ENCODE measurements at places on chromosomes 3 and 15.

GRCh38 chr15:67396114-67396513 is 124.8 kb upstream of the C15orf61 start:
- DNase-seq = no peak

GRCh38 chr15:61653110-61653509 is 407.1 kb downstream of the VPS13C start:
- DNase-seq = peak; percentile 58

DNA sequence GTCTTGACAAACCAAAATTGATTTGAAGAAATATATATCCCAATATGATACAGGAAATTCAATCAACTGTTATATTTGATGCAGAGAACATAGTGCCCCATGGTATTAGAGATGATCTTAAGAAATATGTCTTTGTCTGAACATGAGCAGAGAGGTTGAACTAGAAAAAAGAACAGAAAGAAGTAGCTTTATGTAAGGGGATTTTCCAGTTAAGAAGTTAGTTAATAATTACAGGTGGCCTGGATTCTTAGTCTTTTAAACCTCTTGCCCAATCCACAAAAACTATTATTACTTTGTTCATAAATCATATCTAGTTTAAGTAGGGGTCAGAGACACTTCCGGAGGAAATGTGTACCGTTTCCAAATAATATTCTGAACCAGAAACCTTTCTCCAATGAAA is 1186.7 kb upstream of the EPHA6 start:
- DNase-seq = no peak

DNA sequence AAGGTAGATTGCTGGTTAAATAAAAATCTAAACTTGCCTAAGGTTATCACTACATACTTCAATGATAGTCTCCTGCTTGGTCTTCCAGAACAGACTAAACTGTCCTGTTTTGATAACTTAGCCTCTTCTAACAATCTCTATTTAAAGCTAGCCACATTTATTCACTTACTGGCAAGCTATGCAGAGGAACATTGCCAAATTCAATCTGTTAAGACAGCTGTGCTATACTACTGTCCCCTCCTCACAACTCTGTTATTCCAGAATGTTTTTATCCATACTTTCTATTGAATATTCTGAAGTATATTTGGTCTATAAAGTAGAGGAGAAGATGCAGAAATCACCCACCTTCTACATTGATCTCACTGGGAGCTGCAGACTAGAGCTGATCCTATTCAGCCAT is 594.0 kb upstream of the CCDC54 start:
- DNase-seq = no peak

DNA sequence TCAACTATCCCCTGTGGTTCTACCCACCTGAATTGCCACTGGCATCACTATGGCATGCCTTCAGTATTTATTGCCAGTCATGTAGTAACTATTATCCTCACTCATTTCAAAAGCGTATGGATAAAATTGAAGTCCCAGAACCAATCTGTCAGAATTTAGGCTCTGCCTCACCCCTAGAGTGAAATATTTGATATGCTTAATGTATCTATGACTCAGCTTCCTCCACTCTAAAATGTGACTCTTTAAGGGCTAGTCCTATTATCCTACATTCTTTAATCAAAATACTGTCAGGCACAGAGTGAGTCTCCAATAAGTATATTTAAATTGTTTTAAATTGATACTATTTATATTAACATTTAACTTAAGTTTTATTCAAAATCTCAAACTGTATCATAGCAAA is 27.6 kb downstream of the ARPP21 start:
- no peak for DNase-seq

DNA sequence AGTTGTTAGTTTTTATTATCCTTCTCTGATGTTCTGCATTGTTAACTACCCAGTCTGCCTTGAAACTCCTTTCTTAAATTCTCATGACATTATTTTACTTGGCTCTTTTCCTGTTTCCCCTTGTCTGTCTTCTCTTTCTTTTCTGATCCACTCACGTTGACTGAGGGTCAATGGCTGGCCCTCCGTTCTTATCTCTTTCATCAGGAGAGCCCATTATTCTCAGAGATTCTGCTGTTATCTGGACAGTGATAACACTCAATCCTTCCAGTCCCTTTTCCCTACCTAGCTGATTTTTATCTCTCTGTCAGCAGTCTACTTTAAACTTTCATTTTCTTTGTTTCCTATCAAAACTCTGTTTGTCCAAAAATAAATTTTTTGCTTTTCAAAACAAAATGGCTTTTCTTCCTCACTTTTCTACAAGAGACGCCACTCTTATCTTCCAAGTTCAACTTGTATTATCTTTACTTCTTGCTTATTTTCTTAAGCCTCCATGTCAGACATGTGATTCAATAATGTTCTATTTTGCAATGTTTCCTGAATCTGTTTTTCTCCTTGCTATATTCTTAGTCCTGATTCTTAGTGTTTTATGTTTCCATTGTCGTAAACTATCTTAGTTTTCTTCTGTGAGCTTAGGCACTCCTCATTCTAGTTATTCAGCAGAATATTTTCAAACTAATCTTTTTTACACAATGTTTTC is 120.2 kb downstream of the NEDD4 start:
- DNase-seq = no peak

GRCh38 chr3:373193-373779 is 176.7 kb downstream of the CHL1 start:
- DNase-seq = no peak

- no peak for DNase-seq
Measured at GRCh38 chr15:91468871-91469580, 369.0 kb downstream of the SV2B start.

- no peak for DNase-seq
Measured at GRCh38 chr3:42051384-42052131, 39.6 kb upstream of the TRAK1 start.

DNA sequence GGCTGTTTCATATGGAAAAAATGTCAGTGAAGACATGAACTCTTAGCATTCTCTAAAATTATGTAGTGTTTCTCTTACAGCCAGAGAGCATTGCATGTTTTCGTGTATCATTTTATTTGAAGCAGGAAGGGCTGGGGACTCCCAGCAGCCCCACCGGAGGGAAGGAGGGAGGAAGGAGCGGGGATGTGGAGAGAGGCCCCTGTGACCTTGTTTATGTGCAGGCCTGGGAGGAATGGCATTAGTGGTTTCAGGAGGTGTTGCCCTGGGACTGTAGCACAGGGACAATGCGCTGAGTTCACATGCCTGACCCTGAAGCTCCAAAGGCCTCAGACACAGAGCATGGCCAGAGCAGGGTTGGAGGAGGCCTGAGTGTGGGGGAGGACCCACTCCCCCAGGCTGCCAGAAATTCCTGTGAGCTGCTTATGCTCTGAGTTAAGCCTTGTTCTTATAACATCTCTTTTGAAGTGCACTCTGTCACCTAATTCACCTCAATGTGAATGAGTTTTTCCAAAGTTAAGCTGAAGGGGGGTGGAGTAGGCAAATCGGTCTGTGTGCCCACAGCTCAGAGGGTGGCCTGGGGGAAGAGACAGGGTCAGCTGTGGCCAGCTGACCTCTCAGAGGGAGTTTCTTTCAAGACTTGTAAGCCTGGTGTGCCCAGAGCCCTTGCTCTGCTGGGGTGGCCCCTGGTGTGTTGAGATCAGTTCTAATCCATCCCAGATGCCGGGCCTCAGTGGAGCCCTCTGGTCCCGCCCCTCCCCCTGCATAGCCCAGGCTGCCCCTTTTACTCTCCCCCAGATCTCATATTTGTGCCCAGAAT is 3.9 kb upstream of the RNU6-1 start:
- DNase-seq = no peak

DNA sequence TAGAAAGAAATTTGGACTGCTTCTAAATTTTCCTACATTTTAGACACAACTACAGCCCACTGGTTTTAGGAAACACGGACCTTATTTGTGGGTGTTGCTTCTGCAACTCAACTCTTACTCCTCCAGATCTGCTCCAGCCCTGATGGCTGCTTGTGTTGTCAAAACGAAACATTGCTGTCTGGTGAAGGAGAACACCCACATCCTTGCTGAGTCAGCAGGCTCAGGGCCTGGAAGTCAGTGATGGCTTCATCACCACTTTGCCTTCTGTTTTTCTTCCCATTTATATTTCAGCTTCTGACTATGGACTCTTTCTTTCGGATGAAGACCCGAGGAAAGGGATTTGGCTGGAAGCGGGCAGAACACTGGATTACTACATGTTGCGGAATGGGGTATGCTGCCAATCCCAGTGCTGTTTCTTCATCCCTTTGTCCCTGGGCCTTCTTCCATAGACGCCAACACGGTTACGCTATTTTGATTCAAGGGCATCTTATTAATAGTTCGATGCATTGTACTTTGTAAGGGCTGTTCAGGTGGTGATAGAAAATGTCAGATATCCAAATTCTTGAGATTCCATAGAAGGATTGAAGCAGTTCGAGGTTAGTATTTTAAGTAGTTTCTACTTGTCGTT is 392.6 kb upstream of the TPM1 start:
- DNase-seq = no peak

DNA sequence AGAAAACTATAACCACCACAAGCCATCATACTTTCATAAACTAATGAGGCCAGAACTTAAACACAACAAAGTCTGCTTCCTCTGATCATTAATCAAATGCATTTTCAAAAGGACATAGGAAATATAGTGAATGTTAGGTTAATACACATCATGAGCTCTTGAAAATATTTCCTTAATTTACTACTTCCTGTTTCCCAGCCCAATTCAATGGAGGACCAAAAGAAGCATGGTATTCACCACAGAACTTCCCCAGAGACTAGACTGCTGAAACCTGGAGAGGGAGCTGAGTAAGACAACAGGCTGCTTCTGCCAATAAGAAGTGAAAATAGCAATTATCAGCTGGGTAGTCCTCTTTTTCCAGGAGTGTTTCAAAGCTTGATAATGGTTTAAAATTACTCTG is 250.3 kb downstream of the ULK4 start:
- DNase-seq = no peak

GRCh38 chr3:106930086-106930485 is 447.2 kb upstream of the CCDC54 start:
- DNase-seq = no peak

DNA sequence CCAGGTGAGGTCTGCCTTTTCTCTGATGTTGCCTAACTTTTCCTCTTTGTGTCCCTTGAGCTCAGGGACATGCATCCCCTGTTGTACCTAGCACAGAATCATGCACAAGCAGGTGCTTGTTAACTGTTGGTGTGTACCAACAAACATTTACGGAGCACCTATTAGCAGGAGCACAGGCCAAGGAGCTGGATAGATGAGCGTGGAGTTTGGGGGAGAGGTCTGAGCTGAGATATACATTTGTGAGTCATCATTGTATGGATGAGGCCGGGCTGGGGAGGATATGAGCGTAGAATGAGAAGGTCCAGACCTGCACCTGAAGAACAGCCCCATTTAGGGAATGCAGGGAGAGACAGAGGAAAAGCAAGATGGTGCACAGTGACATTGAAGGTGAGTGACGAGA is 53.4 kb downstream of the SMAD3 start:
- no peak for DNase-seq

DNA sequence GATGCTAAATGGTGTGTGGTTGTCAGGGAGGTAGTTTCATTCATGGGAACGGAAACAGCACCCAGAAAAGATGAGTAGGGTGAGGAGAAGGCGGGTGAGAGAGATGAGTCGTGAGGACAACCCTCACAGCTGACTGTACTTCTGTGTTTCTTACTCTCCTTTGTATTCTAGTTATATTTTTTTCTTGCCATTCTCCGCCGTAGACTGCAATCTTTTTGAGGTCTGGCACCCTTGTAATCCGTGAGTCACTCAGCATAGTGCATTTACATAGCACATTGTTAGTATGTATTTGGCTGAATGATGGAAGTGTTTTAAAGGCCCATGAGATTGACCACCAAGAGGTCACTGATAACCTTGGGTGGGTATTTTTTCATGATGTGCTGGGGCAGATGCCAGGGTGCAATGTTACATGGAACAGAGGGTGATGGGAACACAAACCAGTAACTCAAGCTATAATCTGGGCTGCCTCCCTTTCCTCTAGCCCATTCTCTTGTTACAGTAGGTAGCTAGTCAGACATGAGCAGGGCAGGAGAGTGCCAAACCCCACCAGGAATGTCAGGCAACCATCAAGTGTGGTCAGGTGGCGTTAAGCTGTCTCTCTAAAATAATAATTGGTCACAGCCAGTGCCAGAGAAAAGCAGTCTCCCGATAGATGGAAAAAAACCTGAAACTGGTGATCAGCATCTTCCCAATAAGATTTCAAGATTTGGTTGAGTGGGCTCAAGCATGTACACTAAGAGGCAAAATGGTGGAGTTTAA is 18.8 kb upstream of the DGKG start:
- peak; percentile 17 for DNase-seq

- DNase-seq = no peak
Measured at GRCh38 chr3:43810797-43811196, 120.1 kb downstream of the ABHD5 start.

DNA sequence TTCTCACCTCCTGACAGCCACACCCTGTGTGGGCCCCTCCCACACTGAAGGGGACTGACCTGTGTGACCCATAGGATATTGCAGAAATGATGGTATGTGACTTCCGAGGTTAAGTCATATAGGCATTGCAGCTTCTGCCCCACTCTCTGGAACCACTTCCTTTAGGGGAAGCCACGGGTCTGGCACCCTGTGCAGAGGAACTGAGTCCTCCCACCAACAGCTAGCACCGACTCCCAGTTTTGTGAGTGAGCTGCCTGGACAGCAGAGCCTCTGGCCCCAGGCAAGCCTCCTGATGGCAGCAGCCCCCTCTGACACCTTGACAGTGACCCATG is 24.6 kb upstream of the SLC6A6 start:
- no peak for DNase-seq

- DNase-seq = no peak
Measured at GRCh38 chr15:63945838-63946298, 100.4 kb downstream of the DAPK2 start.

GRCh38 chr3:150365132-150365604 is 42.9 kb upstream of the TSC22D2 start:
- no peak for DNase-seq

All from left ventricle myocardium inferior (tissue), 1 donor.